ENCODE measurements at places on chromosomes 7 and 10.

GRCh38 chr7:124764847-124765400, 668 bp downstream of the GPR37 start:
- no peak for DNase-seq

DNA sequence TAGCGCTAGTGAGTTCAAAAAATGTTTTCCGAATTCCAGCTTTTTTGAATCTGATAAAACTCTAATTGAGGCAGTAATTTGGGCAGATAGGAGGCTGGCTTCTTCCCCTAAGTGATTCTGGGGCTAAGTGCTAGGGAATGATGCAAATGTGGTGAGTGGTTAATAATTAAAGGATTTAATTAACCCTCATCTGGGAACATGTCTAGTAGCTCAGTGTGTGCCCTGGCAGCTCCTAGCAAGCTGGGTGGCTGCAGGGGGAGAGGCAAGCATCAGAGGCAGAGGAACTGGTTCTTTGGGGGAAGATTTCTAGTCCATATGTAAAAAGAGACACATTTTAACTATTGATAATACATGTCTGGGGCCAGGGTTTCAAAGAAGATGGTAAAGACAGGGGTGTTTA, 354.5 kb downstream of the WDR11 start:
- DNase-seq, result no peak

DNA sequence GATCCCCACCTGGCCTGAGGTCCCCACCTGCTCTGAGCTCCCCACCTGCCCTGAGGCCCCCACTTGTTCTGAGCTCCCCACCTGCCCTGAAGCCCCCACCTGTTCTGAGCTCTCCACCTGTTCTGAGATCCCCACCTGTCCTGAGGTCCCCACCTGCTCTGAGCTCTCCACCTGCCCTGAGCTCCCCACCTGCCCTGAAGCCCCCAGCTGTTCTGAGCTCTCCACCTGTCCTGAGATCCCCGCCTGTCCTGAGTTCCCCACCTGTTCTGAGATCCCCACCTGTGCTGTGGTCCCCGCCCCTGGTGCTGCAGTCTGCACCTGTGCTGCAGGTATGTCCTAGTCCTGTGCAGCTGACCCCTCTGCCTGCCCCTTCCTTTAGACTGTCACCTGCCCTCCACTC, 561.6 kb downstream of the TCERG1L start:
- DNase-seq, result no peak

DNA sequence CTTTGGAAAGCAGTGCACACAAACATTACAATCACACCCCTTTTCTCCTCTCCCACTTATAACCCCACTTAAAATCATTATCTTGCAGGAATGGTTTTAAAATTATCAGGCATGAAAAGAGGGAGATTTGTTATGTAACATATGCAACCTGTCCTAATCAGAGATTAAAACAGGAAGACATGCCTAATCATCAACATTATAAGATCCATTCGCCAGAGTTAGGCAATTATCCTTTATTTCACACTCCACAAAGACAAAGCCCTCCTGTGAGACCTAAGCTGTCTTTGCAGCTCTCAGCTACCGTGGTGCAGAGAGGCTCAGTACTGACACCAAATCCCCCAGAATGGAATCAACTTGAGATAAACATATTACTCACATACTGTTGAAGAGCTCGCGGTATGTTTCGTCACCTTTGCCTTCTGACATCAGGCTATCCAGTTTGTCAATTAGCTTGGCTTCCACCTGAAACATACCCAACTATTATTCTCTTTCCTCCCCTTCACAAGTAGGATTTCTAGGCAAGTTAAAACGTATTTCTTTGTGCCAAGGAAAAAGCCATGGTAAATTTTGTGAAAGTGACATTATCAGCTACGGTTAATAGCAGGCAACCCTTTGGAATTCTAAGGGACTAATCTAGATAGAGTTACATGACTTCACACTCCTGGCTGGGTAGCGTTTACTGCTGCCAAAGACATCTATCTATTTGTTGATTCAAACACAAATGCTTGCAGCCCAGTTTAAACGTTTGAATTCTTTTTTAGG, 226.2 kb upstream of the IMMP2L start:
- DNase-seq, result no peak

- no peak for DNase-seq
Measured at GRCh38 chr10:32548208-32548607, 102.3 kb downstream of the CCDC7 start.

DNA sequence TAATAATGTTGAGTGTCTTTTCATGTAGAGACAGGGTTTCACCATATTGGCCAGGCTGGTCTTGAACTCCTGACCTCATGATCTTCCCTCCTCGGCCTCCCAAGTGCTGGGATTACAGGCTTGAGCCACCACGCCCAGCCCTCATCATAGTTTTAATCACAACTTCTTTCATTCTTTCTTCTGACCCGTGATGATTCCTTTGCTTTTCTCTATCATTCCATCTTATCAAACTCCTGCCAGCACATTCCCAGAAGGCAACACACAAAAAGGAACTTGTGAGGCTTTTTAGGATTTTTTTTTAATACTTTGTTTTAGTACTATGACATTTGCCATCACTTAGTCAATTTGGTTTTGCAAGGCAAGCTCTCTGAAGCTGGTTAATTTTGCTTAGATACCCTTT, 77.5 kb upstream of the MEOX2 start:
- DNase-seq, result no peak

- DNase-seq, result no peak
Measured at GRCh38 chr10:78494179-78494578, 460.5 kb downstream of the RPS24 start.

DNA sequence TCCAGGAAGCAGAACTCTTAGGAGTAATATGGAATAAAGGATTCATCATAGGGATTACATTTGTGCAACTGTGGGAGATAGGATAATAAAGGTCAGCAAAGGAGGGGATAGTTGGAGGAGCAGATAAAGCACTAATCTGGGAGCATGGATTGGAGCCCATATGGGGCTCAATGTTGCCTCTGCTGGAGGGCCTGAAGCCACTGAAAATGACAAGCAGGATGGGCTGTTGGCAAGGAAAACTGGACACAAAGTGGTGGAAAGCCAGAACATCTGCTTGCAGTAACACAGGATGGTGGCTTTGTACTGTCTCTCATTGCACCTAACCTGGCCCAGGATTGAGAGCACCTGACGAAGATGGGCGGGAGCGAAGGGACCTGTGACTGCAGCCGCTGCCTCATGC, 15.0 kb upstream of the COMMD3 start:
- DNase-seq, result no peak

GRCh38 chr7:94050046-94050445, 45.9 kb upstream of the BET1 start:
- no peak for DNase-seq

- DNase-seq, result no peak
Measured at GRCh38 chr7:74149603-74150002, 24.6 kb upstream of the EIF4H start.

DNA sequence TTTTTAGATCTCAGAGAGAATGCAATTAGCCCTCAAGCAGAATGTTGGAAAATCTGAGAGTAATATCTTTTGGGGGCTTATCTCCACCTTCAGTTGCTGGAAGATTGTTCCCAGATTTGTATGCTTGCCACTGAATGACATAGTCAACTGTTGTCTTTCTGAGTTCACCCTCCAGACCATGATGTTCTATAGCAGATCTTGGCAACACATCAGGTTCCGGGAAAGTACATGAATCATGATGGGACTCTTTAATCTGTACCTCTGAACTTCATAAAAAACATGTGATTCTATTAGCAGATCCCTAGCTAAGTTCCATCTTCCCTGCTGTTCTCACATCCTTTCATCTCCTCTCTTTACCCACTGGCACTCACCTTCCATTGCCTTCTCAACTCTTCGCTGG, 68.9 kb downstream of the PLCE1 start:
- DNase-seq, result no peak

- DNase-seq, result no peak
Measured at GRCh38 chr7:150948791-150949251, 29.3 kb downstream of the KCNH2 start.

DNA sequence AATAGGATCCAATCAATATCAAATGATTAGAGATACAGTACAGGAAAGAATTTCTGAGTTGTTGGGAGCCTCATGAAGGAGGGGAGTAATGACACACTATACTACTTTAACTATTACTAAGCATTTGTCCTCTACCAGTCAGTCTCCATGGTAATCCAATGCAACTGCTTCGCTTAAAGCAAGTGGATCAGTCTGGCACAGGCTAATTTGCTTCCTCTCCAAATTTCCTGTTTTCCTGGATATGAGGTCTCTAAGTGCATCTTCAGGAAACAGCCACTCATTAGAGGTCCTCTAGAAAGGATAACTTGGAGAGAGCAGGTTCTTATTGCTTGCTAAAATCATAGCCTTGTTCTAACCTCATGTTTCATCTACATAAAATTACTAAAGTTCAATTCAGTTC, 8.4 kb upstream of the SEPTIN7 start:
- no peak for DNase-seq

Data from stimulated activated CD4-positive, alpha-beta T cell treated with anti-CD3 and anti-CD28 coated beads, Interleukin-12 subunit alpha, Interleukin-12 subunit beta, amount 100 ng/mL, for 24 hours (primary cell).